ENCODE measurements at places on chromosomes 16 and 17.

- peak; percentile 16 for DNase-seq
Measured at GRCh38 chr17:27993723-27994310, 48.7 kb upstream of the NLK start.

DNA sequence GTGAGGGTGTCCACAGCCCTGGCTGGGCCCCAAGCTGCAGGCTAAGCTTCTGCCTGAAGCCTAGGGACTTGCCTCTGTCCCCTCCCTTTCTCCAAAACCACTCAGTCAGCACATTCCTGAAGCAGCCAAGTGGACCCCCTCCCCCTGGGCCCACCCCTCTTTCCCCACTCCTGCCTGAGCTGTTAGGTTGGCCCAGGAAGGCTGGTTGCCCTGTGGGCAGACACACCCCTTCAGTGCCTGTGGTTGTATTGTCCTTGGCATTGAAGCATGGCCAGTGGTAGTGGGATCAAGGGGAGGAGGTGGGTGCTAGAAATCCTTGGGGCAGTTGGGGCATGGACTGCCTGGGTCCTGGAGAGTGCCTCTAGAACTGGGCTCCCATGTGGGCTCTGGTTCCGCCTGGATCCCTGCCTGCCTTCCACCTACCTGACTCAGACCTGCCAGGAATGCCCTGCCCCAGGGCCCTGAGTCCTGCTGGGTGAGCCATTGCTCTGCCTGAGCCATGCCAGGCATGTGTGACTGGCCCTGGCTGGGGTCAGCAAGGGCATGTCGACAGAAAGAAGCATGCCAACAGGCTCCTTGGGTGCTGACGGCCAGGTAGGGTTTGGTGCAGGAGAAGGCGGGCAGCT lies 2.1 kb downstream of the TRAF4 start:
- DNase-seq = peak; percentile 39

GRCh38 chr16:72922714-72923113 lies 125.2 kb downstream of the ZFHX3 start:
- DNase-seq = no peak

DNA sequence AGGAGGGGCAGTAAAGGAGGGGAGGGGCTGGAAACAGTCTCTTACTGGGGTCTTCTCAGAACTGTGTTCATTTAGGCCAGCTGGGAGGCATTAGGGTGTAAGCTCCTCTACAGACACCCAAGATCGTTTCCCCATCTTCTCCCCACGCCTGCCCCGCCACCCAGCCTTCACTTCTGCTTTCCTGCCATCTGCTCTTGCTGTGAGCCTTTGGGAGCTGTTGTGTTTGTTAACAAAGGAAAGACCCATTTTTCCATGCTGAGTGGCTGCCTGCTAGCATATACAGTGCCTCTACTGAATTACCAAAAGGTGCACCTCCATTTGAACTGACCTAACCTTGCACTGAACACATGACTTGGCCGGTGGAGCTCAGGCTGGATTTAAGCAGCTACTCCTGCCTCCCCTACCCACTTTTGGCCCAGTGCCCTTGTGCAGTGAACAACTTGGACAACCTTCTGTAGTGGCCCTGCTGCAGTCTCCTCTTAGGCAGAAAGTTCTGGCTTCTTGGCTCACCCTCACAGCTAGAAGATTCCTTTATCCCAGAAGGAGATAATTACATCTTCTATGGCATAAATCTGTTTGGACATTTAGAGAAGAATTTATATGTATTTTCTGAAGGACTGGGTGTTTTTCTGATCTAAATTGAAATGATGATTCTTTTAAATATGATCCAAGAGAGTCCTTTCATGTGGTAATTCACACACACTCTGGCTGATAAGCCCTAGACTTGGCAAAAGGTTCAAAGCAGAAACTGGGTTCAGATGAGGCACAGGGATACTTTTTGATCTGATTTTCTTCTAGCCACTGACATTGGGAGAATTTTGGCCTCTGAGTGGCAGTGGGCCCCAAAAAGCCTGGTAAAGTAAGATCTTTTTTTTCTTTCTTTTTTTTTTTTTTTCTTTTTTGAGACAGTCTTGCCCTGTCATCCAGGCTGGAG lies 81.9 kb upstream of the HNF1B start:
- DNase-seq = no peak

- no peak for DNase-seq
Measured at GRCh38 chr17:4900231-4901107, 1.1 kb downstream of the C17orf107 start.

DNA sequence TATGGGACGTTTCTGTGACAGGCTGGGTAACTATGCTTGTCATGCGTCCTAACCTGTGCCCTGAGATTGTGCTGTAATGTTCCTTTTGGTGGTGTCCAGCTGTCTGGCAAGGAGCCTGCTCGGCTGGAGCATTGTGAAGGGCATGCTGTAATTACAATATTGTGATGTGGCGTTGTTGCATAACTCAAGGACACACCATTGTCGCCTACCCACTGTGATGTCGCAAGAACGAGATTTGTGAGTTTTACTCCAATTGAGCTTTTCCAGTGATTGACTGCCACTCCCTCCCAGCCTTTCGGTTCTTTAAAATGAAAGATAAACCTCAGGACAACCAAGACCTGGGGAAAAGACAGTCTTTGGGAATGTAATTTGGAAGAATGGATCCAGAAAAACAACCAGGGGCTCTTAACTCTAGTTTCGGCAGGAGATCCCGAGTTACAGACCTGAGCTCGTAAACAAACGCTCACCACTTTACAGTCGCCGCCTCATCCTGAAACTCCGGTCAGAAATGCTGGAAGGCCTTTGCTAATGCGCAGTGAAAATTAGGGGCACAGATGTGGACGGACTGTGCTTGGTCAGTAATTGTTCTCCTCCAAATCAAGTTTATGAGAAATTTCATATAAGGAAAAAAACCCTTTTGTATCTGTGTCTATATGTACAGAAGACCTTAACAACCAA lies 1.3 kb downstream of the ZNF750 start:
- DNase-seq = peak; percentile 65

- no peak for DNase-seq
Measured at GRCh38 chr16:16830401-16830800, 451.5 kb downstream of the NPIPA7 start.

- no peak for DNase-seq
Measured at GRCh38 chr16:3030222-3031212, 6.2 kb downstream of the BICDL2 start.

- DNase-seq = no peak
Measured at GRCh38 chr17:55336426-55336825, 71.7 kb downstream of the HLF start.

DNA sequence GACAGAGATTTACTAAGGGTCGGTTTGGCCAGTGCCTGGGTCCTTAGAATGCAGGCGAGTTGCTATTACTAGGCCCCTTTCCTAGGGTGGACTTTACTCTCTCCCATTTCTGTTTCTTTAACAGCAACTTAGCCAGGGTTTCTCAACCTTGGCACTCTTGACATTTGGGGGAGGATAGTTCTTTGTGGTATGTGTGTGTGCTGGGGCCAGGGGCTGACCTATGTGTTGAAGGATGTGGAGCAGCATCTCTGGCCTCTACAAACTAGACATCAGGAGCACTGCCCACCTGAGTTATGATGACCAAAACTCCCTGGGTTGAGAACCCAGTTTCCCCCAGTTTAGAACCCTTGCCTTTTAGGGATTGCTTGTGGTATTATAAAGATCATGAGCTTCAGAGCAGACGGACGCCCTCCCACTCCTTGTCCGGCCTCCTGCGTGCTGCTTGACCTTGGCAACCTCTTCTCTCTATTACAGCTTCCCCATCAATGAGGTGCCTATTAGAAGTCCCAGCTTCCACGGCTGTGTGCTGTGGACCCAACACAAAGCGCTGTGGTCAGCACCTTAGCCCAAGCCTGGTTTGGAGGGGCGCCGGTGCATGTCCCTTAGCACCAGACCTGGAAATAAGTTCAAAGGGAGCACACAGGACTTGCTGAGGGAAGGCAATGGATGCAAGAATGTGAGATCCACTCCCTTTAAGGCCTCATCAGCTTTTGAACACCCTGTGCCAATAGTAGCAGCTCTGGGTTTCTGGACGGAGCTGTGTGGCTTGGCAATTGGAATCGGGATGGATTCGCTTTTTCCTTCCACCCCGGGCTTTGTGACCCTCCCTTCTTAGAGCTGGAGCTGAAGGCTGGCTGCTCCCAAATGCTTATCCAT lies 239.2 kb upstream of the MAF start:
- no peak for DNase-seq

DNA sequence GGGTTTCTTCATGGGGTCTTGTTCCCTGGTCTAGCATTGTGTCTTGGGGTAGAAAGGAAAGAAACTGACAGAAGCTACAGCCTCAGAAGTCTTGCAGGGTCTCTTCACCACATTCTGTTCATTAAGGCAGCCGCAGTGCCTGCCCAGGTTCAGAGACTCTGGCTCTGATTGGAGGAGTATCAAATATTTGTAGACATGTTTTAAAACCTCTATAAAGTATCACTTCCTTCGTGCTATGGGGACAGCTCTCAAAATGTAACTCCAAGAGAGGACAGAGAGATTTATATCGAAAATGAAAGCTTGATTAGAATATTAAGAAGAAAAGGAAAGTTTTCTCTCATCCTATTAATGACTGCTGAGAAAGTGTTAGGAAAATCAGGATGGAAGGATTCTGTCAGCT lies 107.0 kb upstream of the CACNG3 start:
- DNase-seq = no peak

GRCh38 chr17:12773153-12773552 lies 16.1 kb upstream of the ARHGAP44 start:
- DNase-seq = no peak

Data from EH (cell line).